Neural progenitor cell (in vitro differentiated cells): ENCODE measurements at places on chromosomes 16 and 17. TPM values are rescaled to one million over a fixed set of nuclear protein-coding genes. Genes with fewer than 3 reads are reported as not detected.

The SNX20 gene
- total RNA-seq, result not detected in 2 replicates

GRCh38 chr17:4189280-4189679, 46.3 kb downstream of the CYB5D2 start:
- H3K27ac ChIP-seq, result no peak overlapping the region
- DNase-seq, result no peak
- H3K4me1 ChIP-seq, result no peaks in the 10 kb centered on the region
- no peaks in the 10 kb centered on the region for H3K36me3 ChIP-seq

GRCh38 chr16:50335196-50335958, 33.4 kb downstream of the BRD7 start:
- no peak overlapping the region for H3K4me3 ChIP-seq
- H3K36me3 ChIP-seq, result peaks cover 24% of the 10 kb centered on the region
- H3K4me1 ChIP-seq, result no peaks in the 10 kb centered on the region
- DNase-seq, result no peak
- no peaks in the 10 kb centered on the region for H3K27me3 ChIP-seq

The CFAP52 gene
- total RNA-seq, result not detected in 2 replicates

The NXN gene
- total RNA-seq, result 35.9 and 69.4 TPM in 2 replicates

DNA sequence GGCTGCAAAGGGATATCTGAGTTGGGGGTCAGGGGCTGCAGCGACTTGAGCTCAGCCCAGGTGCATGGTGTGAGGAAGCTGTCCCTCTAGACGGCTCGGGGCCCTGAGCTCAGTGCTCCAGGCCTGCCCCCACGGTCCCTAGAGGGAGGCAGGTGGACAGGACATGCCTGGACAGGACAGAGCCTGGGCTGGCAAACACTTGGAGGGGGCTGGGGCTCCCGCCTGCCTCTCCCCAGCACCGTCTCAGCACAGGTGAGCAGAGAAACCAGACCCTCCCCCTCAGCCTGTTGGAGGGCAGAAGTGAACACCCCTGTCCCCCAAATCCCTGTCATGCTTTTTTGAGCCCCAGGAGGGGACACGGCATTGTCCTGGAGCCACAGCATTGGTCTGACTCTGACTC, 11.4 kb upstream of the SLC38A10 start:
- H3K27me3 ChIP-seq, result no peaks in the 10 kb centered on the region
- no peaks in the 10 kb centered on the region for H3K36me3 ChIP-seq
- no peak overlapping the region for H3K27ac ChIP-seq
- peaks cover 6% of the 10 kb centered on the region for H3K4me1 ChIP-seq
